Stimulated activated CD8-positive, alpha-beta memory T cell treated with anti-CD3 and anti-CD28 coated beads, Interleukin-2, amount 100 ng/mL, for 48 hours (primary cell): ENCODE measurements at places on chromosomes 3 and 15.

- DNase-seq: no peak
Observed at GRCh38 chr3:159356606-159357005, 554.8 kb downstream of the MFSD1 start.

- DNase-seq: no peak
Observed at GRCh38 chr3:103873021-103873420, 1438.2 kb downstream of the ZPLD1 start.

- DNase-seq: no peak
Observed at GRCh38 chr3:168058481-168058880, 37.2 kb downstream of the GOLIM4 start.

- DNase-seq: no peak
Observed at GRCh38 chr15:50880206-50880605, 28.3 kb upstream of the AP4E1 start.

GRCh38 chr15:40330368-40330836 lies 6.9 kb downstream of the INAFM2 start:
- DNase-seq: no peak

GRCh38 chr3:117141812-117142211 lies 432.2 kb downstream of the TUSC7 start:
- no peak for DNase-seq
